ENCODE measurements at places on chromosomes 7 and 10. TPM values are rescaled to one million over a fixed set of nuclear protein-coding genes. Genes with fewer than 3 reads are reported as not detected.

Gene CXCL12
- total RNA-seq: not detected

Gene FXYD4
- not detected for total RNA-seq

Gene MCM10
- 70.6 TPM for total RNA-seq

Gene EMX2
- not detected for total RNA-seq

Gene FRMPD2
- total RNA-seq: not detected

Gene ANLN
- total RNA-seq: 54.7 TPM

Gene GPNMB
- not detected for total RNA-seq

Gene PRXL2A
- total RNA-seq: 9.5 TPM

Gene LEP
- total RNA-seq: not detected

Gene CYP26C1
- not detected for total RNA-seq

Gene TRPV5
- total RNA-seq: not detected

Gene NEUROG3
- total RNA-seq: not detected

Gene IGF2BP3
- total RNA-seq: 0.24 TPM

Gene ASIC3
- total RNA-seq: 7.6 TPM

Gene BCAP29
- total RNA-seq: 42.9 TPM

Gene MUC12
- 0.48 TPM for total RNA-seq

Gene GCK
- total RNA-seq: 1.1 TPM

Gene LIPK
- not detected for total RNA-seq

Gene RELN
- not detected for total RNA-seq

Gene TSPAN15
- 2.5 TPM for total RNA-seq

Gene MBLAC1
- total RNA-seq: 2.3 TPM

Gene MBL2
- not detected for total RNA-seq

Gene PKD2L1
- not detected for total RNA-seq

Gene ZC3HAV1L
- 11.8 TPM for total RNA-seq

Gene ARL3
- total RNA-seq: 10.1 TPM

Gene PSMG3
- 55.0 TPM for total RNA-seq

Gene ANXA8L1
- not detected for total RNA-seq

Gene FERD3L
- not detected for total RNA-seq

Gene MICALL2
- 6.0 TPM for total RNA-seq

Gene RBP3
- not detected for total RNA-seq

Gene STK32C
- total RNA-seq: 16.1 TPM

Gene ENO4
- not detected for total RNA-seq

Gene LRRN3
- total RNA-seq: 4.0 TPM

Gene JAKMIP3
- total RNA-seq: 0.77 TPM

Gene LIPN
- not detected for total RNA-seq

Gene ARMH3
- 16.1 TPM for total RNA-seq

Gene SPDYE2
- not detected for total RNA-seq

Gene IQCE
- total RNA-seq: 10.7 TPM

Gene AGR3
- not detected for total RNA-seq

Gene EBLN1
- total RNA-seq: not detected

Gene C7orf57
- 0.90 TPM for total RNA-seq

Gene PTN
- not detected for total RNA-seq

Gene TRPV6
- not detected for total RNA-seq

Gene PIP
- total RNA-seq: not detected

Gene FZD8
- 0.31 TPM for total RNA-seq

Gene TMEM213
- total RNA-seq: 0.19 TPM

Gene PAOX
- total RNA-seq: 8.8 TPM

Gene LIPJ
- not detected for total RNA-seq

Gene RARRES2
- total RNA-seq: not detected

Gene PNLIP
- not detected for total RNA-seq

Gene CRYGN
- 0.21 TPM for total RNA-seq

Gene DNAJB9
- 10.8 TPM for total RNA-seq

Gene MYO3A
- not detected for total RNA-seq

Gene MRPS24
- 128 TPM for total RNA-seq

Measured in activated CD4-positive, alpha-beta memory T cell treated with anti-CD3 and anti-CD28 coated beads for 36 hours (primary cell).